ENCODE measurements at places on chromosomes 1 and 21.

DNA sequence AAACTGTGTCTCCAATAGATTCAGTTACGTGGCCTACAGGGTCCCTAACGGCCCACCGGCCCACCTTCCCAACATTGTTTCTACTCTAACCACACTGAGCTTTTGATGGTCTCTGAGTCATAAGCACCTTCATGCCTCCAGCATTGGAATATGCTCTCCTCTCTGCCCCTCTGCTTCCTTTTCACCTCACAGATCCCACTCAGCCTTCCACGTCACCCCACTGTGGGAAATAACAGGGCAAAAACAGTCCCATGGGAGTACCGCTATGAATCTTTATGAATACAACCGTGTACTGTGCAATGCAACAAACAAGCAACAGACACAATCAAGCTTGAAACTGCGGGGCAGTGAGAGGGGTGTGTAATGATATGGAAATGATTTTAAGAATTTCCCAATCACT, 5.3 kb upstream of the SARS1 start:
- no peak for DNase-seq

DNA sequence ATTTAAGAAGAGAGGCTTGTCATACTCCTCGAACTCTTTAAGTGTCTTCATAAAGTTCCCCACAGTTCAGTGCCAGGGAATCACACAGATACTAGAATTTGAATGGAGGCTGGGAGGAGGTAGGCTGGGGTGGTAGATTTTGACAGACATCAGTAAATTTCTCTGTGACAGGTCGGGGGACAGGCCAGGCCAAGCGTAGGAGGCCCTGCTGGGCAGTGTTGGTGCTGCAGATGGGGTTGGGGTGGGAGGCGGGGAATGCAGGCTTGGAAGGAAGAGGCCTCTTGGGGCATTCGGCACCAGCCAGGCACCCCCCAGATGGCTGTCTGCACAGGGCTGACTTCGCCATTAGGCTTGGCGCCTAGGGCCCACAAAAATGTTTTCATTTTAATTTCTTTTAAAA, 84.0 kb downstream of the MAN1C1 start:
- no peak for DNase-seq

DNA sequence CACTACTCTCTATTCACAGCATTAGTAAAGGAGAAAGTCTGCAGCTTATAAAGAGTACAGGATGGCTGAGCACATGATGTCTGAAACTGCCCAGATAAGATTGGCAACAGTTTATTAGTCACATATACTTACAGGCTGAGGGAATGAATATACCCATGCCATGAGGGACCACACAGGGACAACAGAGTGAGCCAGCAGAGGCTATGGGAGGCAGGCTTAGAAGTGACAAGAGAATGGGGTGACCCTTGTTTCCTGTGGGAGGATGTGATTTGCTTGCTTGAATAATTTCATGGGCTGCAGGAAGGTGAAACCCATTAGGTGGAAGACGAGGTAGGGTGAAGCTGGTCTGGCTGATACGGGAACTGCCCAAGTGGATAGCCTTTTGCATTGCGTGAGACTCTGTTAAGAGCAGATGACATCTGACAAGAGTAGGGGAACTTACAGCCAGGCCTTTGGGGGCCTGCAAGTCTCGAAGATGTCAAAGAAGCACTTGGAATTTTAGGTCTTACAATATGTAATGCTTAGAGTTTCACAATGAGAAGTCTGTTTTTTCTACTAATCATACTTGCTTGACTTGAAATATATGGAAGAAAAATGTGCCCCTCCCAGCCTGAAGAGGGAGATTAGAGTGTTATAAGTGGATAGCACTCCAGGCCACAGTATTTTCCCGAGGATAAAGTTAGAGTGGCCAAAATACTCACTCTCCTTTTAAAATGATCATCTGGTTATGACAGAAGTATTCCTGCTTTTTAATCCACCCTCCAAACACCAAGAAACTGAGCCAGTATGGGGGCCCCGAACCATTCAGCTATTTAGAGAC, 34.6 kb upstream of the TNFSF4 start:
- no peak for DNase-seq

- no peak for DNase-seq
Measured at GRCh38 chr1:29801561-29801973, 565.2 kb downstream of the PTPRU start.

DNA sequence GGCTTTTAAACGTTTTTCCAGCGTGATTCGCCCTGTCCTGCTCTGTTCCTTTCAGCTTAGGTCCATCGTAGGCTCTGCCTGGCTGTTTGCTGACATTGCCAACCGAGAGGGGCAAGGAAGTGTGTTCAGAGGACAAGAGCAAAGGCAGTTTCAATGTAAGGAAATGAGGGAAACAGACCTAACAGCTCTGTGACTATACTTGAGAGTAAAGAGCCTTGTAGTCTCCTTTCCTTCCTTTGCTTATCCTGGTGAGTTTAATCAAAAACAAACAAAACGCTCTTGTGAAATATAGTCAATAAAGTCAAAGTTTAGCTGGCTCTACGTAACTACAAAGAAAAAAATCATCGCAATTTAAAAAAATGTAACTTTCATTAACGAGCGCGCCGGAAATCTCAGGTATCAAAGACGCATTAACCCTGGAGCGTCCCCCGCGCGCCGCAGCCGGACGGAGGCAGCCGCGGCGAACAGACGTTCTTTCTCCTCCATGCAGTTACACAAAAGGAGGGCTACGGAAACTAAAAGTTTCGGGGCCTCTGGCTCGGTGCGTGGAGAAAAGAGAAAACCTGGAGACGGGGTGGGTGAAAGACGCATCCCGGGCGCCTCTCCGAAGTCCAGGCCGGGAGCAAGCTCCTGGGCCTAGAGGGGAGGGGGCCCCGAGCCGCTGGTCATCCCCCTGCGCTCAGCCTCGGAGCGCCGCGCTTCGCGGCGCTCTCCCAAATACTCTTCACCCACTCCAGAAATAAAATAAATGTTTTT, 617 bp upstream of the ADGRL2 start:
- peak; percentile 22 for DNase-seq

All from NCI-H1436 treated with DMSO at 0.1 percent for 48 hours (cell line).